ENCODE measurements at places on chromosomes 13 and 19. TPM values are rescaled to one million over a fixed set of nuclear protein-coding genes. Genes with fewer than 3 reads are reported as not detected.

Gene URAD
- total RNA-seq, result 118 TPM

Gene LILRA1
- total RNA-seq, result not detected

Gene ZNF701
- total RNA-seq, result 33.0 TPM

Gene SIGLEC8
- 13.2 TPM for total RNA-seq

Gene IGFL2
- total RNA-seq, result not detected

Gene ADGRE2
- total RNA-seq, result not detected

Gene NLRP5
- total RNA-seq, result not detected

Gene C19orf12
- total RNA-seq, result 49.1 TPM

Gene ZNF829
- 1.7 TPM for total RNA-seq

Gene CGB1
- not detected for total RNA-seq

Gene PHLDB3
- total RNA-seq, result 23.4 TPM

Gene TMPRSS9
- total RNA-seq, result 0.85 TPM

Gene C13orf42
- not detected for total RNA-seq

Gene IFNL1
- not detected for total RNA-seq

Gene NKPD1
- total RNA-seq, result 0.40 TPM

Gene PTH2
- not detected for total RNA-seq

Gene WDR83
- 14.0 TPM for total RNA-seq

Gene CABP5
- total RNA-seq, result not detected

Gene CLDND2
- total RNA-seq, result not detected

Gene RDH8
- not detected for total RNA-seq

Gene ZNF66
- 7.9 TPM for total RNA-seq

Gene ELF1
- total RNA-seq, result 145 TPM

Gene PBX4
- total RNA-seq, result 15.8 TPM

Gene F2RL3
- total RNA-seq, result 5.0 TPM

Gene FCGBP
- 4,025 TPM for total RNA-seq

Gene MBD3L3
- not detected for total RNA-seq

Gene KL
- 7.0 TPM for total RNA-seq

Gene LENG9
- total RNA-seq, result 15.7 TPM

Gene PRODH2
- not detected for total RNA-seq

Data from Peyer's patch (tissue), 4 donors.